ENCODE measurements at places on chromosomes 16 and 17.

DNA sequence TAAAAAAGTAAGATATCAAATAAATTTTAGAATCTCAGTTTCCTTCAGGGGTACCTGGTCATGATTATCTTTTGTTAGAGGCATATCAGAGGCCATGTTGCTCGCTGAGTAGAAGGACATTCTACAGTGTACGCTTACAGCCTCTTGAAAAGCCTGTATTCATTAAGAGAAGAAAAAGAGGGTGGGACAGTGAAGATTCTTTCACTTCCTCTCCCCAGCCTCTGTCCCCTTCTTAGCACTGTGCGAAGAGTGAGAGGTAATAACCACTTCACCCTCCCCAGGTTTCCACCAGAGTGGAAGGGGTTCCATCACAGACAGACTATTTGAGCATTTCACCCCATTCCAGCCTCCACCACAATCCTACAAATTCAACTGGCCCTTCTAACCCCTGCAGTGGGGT, 4.8 kb upstream of the LPO start:
- DNase-seq, result no peak

DNA sequence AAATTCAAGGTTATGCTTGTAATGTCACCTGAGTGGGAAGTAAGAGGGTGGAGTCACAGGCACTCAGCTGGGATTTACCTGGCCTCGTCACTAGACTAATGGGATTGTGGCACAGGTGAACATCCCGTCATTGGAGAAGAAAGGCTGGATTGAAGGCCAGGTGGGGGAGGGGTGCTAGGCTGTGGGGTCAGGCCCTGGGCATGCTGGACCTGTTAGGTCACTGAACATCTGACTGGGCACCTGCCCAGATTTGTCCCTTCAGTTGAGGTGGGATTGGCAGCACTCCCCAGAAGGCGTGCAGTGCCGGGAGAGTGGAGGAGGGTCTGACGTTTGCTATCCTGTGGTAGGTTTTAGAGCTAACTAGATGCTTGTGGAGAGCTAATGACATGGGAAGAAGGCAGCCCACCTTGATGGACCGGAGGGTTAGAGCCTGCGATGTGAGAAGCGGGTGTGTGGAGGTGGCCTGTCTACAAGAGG, 161.5 kb upstream of the ZNF267 start:
- no peak for DNase-seq

DNA sequence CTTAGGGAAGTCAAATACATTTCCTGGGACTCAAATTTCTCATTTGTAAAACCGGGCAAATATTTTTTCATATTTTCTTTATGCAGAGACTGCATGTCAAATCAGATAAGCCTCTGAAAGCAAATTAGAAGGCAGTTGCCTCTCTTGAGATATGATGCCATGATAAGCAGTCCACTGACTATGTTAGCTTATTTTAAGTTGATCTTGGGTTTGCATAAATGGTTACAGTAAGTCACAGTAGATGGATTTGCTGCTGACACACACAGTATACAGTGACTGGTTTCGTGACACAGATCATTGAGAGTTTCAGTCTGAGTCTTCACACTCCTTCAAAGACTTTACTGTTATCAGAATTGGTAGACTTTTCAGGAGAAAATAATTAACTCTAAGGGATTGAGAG, 927.6 kb upstream of the CDH8 start:
- DNase-seq, result no peak

DNA sequence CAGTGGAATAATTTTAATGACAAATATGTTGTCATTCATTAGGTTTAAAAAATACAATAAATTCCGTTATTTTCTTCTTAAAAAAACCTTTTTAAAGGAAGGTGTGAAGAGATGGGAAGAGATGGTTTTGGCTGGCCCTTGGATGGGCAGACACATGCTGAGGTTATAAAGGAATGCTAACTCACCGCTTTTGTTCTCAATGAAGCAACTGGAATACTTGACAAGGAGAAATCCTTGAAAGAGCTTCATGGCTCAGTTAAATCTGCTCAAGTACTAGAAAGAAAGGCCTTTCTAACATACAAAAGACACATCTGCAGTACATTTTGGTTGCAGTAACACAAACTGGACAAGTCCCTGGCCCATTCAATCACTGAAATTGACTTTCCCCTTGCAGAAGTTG, 158.3 kb upstream of the KCNJ16 start:
- no peak for DNase-seq

- no peak for DNase-seq
Observed at GRCh38 chr17:78618264-78619066, 41.3 kb upstream of the DNAH17 start.

- DNase-seq, result no peak
Observed at GRCh38 chr17:5980941-5981340, 89.2 kb upstream of the WSCD1 start.

- DNase-seq, result no peak
Observed at GRCh38 chr17:72602517-72603419, 481.9 kb downstream of the SOX9 start.

- DNase-seq, result no peak
Observed at GRCh38 chr16:11060364-11060763, 116.0 kb downstream of the CLEC16A start.

GRCh38 chr16:252366-253337, 18.0 kb downstream of the FAM234A start:
- DNase-seq, result no peak

GRCh38 chr16:68113765-68114240, 28.6 kb downstream of the NFATC3 start:
- DNase-seq, result no peak

DNA sequence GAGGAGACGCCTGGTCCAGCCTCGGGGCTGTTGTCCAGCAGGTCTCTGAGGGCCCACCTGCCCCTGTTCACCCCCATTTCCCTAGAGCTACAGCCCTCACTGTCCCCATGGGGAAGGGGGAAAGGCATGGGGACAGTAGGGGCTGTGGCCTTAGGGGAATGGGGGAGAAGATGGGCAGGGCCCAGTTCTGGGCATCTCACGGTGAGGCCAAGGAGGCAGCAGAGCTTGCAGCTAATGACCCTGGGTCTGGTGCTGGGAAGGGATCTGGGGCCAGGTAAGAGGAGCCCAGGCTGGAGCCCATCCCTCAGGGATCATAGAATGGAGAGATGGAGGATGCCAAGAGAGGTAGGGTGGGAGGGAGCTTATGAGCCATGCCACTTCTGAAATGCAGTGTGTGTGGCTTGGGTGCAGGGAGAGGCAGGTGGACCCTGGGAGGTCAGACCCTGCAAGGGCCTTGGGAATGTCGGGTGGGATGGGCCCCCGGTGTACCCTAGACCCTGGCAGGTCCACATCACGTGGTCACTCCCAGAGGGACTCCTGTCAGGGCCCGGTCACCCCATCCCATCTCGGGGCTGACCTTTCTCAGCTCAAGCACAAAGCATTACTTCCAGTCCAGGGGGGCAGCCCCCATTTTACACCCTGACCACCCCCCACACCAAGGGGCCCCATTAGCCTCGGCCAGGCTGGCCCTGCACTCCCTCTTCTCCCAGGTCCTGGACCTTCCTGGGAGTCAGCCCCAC, 35.9 kb upstream of the KSR1 start:
- DNase-seq, result no peak

GRCh38 chr17:81578038-81578441, 25.9 kb upstream of the FAAP100 start:
- no peak for DNase-seq

- no peak for DNase-seq
Observed at GRCh38 chr16:47198180-47198575, 54.4 kb upstream of the NETO2 start.

DNA sequence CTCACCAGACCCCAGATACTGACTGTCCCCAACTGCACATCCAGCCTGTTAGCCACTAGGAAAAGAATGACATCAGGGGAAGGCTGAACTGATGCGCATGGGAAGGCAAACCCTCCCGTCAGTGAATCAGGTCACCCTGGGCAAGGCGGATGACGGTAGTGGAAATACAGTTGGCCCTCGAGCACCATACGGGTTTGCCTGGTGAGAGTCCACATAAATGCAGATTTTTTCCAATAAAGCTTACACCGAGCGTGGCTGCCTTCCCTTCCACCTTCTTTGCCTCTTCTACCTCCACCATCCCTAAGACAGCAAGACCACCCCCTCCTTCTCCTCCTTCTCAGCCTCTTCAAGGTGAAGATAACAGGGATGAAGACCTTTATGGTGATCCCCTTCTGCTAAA, 236.1 kb upstream of the TNRC6C start:
- no peak for DNase-seq

DNA sequence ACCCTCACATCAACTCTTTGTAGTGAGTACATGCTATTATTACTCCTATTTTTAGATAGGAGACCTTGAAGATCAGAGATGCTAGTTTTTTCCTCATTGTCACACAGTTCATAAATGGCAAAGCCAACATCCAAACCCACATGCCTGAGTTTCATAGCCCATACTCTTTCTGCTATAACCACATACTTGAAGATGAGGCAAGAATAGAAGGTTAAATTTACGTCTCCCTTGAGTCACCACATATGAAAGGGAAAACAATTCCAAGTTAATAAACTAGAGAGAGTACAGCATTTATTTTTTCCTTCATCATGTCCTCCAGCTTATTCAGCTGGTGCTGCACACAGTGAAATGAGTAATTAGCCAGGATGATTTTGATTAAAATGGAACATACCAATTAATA, 23.7 kb downstream of the NUDT7 start:
- no peak for DNase-seq

GRCh38 chr17:823501-823902, 41.3 kb downstream of the MRM3 start:
- DNase-seq, result no peak

DNA sequence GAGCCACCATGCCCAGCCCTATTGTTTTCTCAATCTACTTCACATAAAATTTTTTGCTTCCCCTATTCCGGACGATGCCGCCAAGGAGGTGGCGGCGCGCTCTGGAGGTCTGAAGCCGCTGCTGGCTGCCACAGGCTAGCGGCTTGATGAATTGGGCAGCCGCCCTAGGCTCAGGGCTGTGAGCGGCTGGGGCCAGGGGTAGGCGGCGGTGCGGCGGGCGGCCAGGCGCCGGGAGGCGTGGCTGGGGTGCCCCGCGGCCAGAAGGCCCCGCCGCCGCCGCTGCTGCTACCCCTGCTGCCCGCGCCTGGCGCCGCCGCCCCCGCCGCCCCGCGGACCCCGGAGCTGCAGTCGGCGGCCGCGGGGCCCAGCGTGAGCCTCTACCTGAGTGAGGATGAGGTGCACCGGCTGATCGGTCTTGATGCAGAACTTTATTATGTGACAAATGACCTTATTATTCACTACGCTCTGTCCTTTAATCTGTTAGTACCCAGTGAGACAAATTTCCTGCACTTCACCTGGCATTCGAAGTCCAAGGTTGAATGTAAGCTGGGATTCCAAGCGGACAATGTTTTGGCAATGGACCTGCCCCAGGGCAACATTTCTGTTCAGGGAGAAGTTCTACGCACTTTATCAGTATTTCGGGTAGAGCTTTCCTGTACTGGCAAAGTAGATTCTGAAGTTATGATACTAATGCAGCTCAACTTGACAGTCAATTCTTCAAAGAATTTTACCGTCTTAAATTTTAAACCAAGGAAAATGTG, 41.7 kb downstream of the ANKFY1 start:
- no peak for DNase-seq

- peak; percentile 20 for DNase-seq
Observed at GRCh38 chr17:82963104-82963950, 116.1 kb upstream of the METRNL start.

DNA sequence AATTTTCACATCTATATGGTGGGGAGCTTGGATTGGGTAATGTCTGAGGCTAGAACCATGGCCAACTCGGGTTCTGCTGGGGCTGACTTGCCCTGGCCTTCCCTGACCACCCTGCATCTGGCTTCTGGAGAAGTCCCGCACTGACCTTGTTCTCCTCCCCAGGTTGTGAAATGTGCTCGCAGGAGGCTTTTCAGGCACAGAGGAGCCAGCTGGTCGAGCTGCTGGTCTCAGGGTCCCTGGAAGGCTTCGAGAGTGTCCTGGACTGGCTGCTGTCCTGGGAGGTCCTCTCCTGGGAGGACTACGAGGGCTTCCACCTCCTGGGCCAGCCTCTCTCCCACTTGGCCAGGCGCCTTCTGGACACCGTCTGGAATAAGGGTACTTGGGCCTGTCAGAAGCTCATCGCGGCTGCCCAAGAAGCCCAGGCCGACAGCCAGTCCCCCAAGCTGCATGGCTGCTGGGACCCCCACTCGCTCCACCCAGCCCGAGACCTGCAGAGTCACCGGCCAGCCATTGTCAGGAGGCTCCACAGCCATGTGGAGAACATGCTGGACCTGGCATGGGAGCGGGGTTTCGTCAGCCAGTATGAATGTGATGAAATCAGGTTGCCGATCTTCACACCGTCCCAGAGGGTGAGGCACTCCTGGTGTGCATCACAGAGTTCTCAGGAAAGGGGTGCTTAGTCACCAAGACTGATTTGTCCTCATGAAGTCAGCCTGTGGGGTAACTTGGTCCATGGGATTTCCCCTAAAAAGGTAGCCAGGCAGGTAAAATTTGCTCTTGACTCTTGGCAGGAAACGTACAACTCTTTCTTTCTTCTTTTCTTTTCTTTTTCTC, 6.1 kb downstream of the NOD2 start:
- DNase-seq, result no peak

- no peak for DNase-seq
Observed at GRCh38 chr17:29102741-29103181, 59.8 kb downstream of the PIPOX start.

GRCh38 chr16:54455030-54455725, 168.6 kb upstream of the IRX3 start:
- no peak for DNase-seq

DNA sequence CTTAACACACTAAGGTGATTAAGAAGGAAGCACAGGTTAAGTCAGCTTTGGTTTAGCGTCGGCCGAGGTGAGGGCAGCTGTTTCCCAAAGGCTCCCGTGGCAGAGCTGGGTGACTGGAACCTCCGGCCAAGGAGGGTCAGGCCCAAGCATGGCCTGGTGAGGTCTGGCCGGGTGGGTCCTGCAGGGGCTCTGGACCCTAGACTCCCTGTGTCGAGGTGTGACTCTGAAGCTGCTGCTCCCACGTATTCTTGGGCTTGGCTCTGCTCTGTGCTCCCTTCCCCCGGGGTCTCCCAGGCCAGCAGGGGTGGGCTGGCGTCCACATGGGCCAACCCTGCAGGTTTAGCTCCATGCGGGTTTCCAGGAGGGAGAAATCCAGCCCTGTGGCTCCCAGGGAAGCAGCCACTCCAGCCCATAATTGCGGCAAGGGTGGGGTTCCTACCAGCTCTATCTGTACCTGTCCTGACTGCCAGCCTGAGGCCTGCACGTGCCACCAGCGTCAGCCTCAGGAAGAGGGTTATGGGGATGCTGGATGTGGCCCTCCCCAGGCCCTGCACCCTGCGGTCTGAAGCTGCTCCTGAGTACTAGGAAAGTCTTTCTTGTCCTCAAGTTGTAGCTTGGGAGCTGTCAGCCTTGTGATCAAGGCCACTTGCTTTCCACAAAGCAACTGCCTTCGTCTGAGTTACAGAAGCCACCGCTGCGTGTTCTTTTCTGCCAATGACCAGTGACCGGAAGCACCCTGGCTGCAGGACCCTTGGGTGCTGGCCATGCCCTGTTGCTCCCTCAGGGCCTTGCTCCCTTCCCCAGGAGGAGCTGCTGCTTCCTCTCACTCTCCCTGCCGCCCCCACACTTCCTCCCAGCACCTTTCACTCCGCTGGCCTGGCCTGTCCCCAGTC, 4.8 kb downstream of the CDK5R1 start:
- DNase-seq, result peak; percentile 30

Measured in stimulated activated CD4-positive, alpha-beta T cell treated with anti-CD3 and anti-CD28 coated beads, Interleukin-12 subunit alpha, Interleukin-12 subunit beta, amount 100 ng/mL, for 24 hours (primary cell).